ENCODE measurements at places on chromosomes 5 and 9.

- DNase-seq, result no peak
These were observed 26.7 kb upstream of the AOPEP start for GRCh38 chr9:94699715-94700373.

DNA sequence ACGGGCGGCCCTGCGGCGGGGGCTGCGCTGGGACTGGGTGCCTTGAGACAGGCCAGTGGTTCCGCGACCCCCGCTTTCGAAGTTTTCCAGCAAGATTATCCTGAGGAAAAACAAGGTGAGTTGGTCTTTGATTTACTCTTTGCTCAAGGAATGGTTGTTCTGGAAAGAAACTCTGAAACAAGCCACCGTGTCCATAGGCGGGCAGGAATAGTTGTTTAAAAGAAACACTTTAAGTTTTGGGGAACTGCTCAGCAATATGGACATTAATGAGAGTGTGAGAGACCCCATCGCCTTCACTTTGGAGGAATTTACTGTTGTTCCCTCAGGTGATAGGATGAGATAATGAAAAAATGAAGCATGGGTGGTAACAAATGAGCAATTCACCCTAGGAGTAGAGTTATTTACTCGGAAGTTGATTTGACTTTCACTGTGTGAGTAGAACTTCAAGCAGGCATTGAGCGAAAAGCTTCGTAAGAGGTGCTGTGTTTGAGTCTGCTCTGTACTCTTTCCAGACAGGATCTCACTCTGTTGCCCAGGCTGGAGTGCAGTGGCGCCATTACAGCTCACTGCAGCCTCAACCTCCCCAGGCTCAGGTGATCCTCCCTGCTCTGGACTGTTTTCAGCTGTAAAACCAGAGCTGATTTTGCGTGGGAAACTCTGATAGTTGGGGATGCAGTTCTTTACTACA, 1.1 kb downstream of the DMRTA1 start:
- DNase-seq, result no peak

GRCh38 chr5:53922508-53923498, 362.4 kb downstream of the NDUFS4 start:
- DNase-seq, result no peak

- DNase-seq, result no peak
These were observed 36.3 kb downstream of the PFDN1 start for GRCh38 chr5:140266471-140267200.

- DNase-seq, result no peak
These were observed 148.3 kb downstream of the PRDM9 start for GRCh38 chr5:23655674-23656073.

DNA sequence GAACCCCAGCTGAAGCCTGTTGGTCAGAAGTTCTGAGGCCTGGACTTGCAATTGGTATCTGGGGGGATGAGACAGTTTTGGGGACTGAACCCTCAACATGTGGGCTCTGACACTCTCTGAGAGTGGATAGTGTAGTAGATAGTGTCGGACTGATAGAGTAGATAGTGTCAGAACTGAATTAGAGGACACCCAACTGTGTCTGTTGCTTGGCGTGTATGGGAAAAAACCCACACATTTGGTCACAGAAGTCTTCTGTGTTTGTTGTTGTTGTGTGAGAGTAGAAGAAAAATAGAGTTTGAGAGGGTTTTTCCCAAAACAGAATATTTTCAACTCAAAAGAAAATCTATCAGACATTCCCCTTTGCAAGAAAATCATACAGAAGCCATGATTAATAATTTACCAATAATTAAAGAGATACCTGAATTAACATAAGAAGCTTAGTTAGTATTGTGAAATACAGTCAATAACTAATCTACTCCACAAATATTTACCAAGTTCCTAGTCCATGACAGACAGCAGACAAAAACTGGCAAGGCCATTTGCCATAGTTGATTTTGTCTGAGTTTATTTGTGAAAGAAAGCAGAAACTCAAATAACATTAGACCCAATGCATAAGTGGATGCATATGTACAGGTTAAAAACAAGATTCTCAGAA, 170.9 kb downstream of the CTNND2 start:
- DNase-seq, result no peak

- DNase-seq, result no peak
These were observed 34.1 kb upstream of the TRMT10B start for GRCh38 chr9:37719526-37719925.

DNA sequence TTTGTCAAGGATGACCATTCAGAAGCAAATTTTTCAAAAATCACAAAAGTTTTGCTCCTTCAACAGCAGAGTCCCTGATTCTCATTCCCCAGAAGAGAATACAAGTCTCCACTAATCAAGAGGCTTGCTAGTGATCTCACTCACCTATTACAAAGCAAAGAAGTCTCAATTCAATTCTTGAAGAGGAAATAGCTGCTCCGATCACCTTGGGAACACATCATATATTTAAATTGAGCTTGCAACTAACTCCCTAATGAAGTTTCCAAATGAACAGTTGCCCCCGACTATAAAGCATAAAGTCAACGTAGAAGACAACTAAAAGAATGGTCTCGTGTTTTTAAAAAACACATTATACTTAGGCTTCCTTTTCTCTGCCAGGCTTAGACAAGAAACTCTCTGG, 1.6 kb downstream of the LIFR start:
- DNase-seq, result no peak

DNA sequence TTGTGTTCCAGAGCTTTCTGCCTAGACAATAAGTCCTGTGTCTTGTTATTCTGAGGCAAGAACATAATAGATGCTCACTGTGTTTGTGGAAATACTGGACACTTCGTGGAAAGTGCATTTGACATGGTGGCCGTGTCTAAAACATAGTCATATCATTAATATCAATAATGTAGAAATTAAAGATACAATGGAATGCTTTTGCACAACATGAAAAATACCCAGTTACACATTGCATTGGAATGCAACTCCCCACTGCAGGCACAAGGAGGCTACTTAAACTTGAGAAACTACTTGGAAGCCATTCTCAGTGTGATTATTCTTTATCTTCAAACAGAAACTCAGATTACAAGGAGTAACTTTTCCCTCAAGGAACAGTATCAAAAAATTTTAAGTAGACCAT, 145.3 kb upstream of the ZNF462 start:
- DNase-seq, result no peak

Data from frontal cortex (tissue), 4 donors.